Astrocyte of the hippocampus (primary cell): ENCODE measurements at places on chromosomes 6 and 20.

GRCh38 chr6:139474145-139475108, 100.0 kb upstream of the CITED2 start:
- DNase-seq: peak; percentile 62

GRCh38 chr6:160000280-160000704, 31.4 kb downstream of the IGF2R start:
- no peak for DNase-seq

- DNase-seq: no peak
These were observed 19.6 kb upstream of the FNDC1 start for GRCh38 chr6:159149641-159150040.

GRCh38 chr6:139881728-139882211, 507.3 kb upstream of the CITED2 start:
- DNase-seq: peak; percentile 62

- DNase-seq: no peak
These were observed 614.5 kb downstream of the PKHD1 start for GRCh38 chr6:51472745-51473487.

DNA sequence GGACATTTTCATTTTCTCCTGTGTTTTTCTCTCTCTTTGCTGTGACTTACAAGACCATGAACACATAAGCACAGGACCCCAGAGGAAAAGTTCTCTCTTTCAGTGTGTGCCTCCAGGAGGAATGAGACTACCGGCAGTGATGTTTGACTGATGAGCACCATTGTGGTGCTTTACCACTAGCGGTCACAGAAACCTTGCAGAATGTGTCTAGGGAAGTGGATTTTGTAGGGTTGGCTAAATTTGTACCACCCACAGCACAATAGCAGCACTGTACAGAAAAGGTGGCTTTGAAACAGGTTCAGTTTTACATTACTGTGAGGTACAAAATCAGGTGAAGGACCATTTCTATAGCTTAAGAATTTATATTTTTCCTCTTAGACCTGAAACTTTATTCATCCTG, 301.9 kb upstream of the SUPT3H start:
- no peak for DNase-seq

DNA sequence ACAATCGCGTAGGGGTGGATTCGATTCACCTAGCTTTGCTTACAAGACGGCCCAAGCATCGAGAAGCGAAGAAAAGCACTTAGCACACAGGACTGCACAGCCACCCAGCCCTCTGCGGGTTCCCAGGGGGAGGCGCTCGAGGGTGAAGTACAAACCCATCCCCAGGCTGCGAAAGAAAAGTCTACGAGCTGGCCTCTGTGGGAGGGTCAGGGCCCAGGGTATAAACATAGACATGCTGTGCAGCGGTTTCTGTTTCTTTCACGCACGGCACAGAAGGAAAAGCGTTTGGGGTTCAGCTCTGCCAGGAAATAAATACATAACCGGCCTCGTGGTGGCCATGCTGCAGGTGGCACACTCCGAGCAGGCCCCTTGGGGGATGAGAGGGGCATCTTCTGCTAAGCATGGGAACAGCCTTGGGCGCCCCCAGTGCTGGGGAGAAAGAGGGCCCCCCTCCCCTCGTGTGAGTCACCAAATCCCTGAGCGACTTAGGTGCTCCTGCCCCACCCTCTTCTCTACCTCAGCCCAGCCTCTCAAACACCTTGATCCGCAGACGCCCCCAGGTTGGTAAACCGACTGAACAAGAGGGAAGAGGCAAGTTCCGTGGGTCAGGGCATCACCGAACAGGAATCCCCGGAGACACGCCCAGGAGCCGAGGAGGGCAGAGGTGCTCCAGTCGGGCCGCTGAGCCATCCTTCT, 91.6 kb upstream of the RIPOR2 start:
- DNase-seq: no peak

GRCh38 chr20:50992336-50992732, 30.6 kb downstream of the KCNG1 start:
- no peak for DNase-seq

GRCh38 chr20:63707558-63708300, at the start of the genes ARFRP1 and ZGPAT:
TSS of gene ARFRP1 (minus strand) at chr20:63707976. CDS start at chr20:63707091, 885 bp downstream.
TSS of gene ZGPAT (plus strand) at chr20:63708039. CDS start at chr20:63708581, 542 bp downstream.
- DNase-seq: peak; percentile 93

DNA sequence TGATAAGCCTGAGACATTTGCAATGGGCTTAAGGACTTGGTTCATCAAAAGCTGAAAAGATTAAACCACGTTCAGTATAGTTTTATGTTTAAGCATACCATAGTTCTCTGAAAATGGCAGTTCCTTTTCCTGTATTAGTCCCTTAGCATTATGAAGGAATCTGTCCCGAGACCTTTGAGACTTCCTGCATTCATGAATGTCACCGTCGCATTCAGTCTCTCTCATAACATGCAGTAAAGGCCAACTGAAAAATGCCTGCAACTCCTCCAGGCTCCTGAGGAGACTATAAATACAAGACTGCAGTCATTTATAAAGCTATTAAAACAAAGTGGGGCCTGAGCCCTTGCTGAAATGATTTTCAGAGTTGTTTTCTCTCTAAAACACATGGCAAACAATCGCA, 129.1 kb downstream of the SYCP2 start:
- no peak for DNase-seq

- no peak for DNase-seq
These were observed 77.6 kb upstream of the PMEPA1 start for GRCh38 chr20:57787151-57787989.

GRCh38 chr20:13517831-13518230, 120.9 kb downstream of the TASP1 start:
- DNase-seq: no peak

DNA sequence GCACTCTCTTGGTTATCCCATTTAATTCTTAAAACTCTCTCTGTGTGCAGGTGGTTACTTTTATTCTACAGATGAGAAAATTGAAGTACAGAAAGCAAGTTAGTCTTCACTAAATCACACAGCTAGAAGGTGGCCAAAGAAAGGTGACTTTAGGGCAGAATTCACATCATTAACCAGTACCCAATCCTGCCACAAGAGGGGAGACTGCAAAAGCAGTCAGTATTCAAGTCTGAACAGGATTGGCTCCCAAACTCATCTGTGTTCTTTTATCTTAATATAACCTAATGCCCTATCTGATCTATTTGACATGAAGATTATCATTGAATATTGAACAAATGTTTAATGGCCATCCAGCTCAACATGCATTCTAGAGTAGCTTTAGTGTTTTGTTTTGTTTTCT, 225.3 kb upstream of the FAM83B start:
- no peak for DNase-seq

GRCh38 chr6:45115696-45116095, 212.4 kb upstream of the RUNX2 start:
- DNase-seq: peak; percentile 64

- DNase-seq: peak; percentile 93
These were observed 43.4 kb upstream of the CDYL start for GRCh38 chr6:4732691-4733315.

DNA sequence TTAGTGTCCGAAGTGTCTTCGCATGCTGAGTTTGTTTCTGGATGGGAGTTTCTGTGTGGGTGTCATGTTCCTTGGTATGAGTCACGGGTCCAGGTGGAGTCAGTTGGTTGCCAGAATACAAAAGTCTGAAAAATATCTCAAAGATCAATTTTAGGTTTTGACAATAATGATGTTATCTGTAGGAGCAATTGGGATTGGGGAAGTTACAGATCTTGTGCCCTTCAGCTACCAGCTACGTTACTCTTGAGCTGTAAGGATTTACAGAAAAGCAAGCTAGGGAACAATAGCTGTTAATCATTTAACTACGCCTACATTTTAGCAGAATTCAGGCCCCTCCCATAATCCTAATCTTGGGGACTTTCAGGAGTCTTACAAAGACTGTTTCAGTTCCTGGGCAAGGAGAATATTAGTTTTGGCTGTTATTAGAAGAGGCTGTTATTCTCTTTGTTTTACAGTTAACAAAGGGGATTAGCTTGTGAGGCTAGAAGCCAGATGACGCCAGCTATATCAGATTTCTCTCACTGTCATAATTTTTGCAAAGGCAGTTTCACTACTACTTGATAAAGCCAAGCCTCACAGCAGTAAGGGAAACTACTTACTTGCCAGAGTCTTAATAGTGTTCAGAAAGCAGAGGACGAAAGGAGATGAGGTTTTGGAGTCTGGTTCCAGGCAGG, 15.4 kb upstream of the SLC22A16 start:
- DNase-seq: no peak

DNA sequence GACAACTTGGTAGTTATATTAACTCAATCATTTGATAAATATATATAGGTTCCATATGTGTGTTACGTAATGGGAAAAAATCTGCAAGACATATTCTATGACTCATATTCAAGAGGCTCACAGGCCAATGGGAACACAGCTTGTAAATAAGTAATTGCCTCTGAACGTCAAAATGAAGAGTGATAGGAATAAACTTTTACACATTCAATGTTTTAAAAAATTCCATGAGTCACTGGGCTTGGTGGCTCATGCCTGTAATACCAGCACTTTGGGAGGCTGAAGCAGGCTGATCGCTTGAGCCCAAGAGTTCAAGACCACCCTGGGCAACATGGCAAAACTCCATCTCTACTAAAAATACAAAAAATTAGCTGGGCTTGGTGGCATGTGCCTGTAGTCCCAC, 209.4 kb upstream of the MCHR2 start:
- peak; percentile 74 for DNase-seq

GRCh38 chr6:89528866-89529265, 95.9 kb downstream of the ANKRD6 start:
- no peak for DNase-seq

DNA sequence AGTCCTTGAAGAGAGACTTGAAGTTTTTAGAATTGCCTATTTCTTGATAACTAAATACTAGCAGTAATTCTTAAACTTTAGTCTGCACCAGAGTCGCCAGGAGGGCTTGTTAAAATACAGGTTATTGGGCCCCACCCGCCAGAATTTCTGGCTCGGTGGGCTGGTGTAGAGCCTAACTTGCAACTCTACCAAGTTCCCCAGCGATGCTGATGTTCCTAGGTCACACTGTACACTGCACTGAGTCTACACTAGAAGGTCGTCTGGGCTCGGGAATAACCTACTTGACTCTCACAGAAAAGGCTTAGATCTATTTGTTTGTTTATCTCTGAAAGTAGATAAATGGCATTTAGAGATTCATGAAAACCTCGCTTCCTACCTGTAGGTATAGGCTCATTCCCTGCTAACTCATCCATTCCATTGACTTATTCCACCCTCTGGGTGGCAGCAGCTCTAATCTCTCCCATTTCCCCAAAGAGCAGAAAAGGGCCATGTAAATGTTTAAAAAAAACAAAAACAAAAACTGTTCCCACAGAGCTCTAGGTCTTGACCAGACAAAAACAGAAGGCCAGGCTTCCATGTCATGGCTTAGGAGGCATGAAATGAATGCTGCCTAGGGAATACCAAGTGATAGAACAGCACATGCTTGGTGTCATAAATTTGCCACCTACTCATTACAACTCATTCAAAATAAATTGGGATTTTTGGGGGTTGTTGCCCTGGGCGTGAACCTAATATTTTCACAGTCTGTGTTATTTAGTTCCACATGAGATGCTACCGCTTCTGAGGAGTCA, 292.1 kb downstream of the ADGB start:
- DNase-seq: no peak

GRCh38 chr6:142294679-142295078, 7.1 kb upstream of the ADGRG6 start:
- no peak for DNase-seq

DNA sequence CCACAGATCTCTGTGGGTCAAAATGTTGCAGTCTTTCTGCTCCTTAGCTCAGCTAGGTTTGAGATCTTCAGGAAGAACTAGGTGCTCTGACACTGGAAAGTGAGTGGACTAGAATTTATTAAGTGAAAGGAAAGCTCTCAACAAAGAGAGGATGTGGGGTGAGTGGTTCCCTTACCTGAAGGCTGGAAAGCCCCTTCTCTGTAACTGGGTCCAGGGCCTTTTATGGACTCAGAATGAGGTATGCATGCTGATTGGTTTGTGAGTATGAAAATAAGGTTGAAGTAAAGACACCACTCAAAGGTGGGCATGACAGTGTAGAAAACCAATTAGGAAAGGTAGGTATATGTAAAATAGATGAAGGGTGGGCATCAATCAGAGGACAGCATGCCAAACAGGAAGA, 485.5 kb downstream of the CD109 start:
- DNase-seq: no peak

DNA sequence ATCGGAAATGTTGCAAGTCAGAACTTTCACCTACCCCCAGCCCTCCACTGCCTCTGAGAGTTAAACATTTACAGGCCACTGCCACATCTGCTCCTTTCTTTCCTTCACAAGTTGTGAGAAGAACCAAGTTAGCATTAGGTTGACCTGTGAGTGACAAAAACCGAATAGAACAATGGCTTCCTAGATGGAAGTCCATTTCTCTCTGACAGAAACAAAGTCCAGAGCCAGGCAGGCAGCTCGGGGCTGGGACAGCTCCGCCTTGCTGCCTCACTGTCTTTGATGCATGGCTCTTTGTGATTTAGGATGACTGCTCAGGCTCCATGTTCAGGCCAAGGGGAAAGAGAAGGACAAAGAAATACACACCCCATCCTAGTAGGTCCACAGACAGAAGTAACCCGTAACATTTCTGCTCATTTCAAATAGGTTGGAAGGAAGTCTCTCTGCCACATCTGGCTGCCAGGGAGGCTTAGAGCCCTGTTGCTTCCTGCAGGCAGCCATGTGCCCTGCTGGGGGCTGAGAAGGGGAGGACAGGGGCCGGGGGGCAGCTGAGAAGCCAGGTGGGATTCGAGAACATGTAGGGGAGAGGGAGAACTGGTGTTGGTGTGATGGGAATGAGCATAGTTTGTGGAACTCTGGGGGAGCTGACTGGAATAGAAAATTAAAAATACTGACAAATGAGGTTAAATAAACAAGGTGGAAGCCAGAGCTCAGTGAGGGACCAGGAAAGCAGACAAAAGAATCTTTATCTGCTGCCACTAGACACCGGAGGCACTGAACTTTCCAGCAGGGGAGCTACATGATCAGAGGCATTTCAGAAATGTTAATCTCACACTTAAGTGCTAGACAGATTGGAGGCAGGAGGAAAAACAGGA, 19.5 kb upstream of the IER3 start:
- DNase-seq: peak; percentile 94

- peak; percentile 12 for DNase-seq
These were observed 27.9 kb upstream of the KIF6 start for GRCh38 chr6:39752835-39753724.

DNA sequence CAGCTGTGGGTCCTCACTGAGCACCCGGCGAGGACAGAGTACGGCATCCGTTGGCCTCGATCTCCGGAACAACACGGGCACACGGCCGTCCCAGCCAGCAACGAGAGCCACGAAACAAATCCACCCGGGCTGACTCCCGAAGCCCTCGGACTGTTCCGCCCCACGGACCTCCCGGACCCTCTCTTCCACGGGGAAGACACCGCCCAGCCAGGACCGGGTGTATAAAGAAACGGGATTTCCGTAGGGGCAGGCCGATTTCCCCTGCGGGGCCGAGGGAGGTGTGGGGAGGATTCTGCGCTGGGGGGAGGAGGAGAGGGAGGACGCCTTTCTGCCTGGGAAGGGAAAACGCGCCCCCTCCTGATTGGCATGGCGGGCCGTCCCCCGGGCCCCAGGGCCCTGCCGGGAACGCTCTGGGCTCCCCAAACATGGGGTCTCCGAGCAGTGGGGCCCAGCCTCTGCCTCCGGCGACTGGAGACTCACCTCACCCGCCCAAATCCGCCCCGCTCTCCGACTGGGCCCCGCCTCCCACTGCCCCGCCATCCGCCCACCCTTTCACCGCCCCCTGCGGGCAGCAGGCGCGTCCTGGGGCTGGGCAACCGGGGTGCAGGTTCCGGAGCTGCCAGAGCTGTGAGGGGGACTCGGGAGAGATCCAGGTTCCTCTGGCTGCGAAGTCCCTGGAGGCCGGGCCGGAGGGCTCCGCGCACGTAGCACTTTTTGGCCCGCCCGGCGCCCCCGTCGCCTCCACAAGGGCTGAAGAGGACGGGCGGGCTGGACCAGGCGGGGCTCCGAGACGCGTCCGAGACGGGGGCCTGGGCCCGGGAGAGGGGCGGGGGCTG, 679 bp upstream of the PPDPF start:
- peak; percentile 79 for DNase-seq

GRCh38 chr6:76026101-76026500, 46.4 kb downstream of the IMPG1 start:
- DNase-seq: peak; percentile 16
